Hematopoietic multipotent progenitor cell treated with erythropoietin and hydrocortisone succinate and interleukin-3 and kit ligand, for 4 days (in vitro differentiated cells): ENCODE measurements at places on chromosomes 5 and 9.

GRCh38 chr5:58318468-58318867 is 141.4 kb downstream of the PLK2 start:
- no peak for DNase-seq

- DNase-seq: no peak
These were observed 176.3 kb upstream of the SEMA6A start for GRCh38 chr5:116750631-116751580.

DNA sequence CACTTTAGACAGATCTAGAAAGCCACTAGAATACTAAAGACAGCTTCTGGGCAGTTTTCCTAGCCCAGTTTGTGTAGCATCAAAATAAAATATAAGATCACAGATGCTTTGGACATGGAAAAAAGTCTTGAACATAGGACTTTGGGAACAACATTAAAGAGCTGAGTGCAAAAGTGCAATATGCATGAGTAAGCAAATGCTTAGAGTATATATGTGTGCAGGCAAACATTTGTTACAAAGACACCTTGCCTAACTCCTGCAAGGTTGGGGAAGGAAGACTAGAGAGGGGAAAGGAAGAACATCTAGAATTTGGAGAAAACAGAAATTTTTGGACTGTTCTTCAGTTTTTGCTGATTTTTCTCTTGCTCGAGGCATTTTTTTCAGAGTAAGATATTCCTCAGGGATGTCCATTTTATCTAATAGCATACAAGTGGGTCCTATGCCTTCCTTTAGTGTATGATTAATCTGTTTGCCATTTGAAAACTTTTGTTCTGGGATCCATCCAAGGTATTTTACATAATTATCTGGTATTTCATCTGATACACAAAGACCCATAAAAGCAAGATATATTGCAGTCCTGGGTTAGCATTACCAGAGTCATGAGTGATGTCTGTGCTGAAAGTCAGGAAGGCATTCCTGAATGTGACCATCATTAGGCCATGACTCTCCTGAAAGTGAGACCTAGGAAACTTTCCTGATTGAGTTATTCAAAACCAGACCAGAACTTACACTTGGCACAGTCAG is 142.0 kb upstream of the RGMB start:
- DNase-seq: no peak

GRCh38 chr5:73974871-73975360 is 348.9 kb downstream of the ARHGEF28 start:
- no peak for DNase-seq

DNA sequence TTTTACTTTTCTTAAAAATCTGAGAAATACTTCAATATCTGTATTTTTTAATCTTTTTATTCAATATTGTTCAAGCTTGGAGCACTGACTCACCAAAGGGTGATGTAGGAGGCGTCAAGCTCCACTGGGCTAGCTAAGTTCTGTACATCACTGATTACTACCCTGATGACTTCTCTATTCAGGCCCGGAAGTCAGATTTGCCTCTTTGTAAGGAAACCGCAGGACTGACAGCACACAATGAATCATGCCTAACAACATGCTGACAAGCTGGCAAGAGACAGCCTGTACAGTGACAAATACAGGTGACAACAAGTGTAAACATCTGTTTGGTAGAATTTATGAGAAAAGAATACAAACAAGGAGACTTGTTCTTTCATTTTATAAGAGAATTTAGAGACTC is 627.9 kb upstream of the RORB start:
- DNase-seq: peak; percentile 78

GRCh38 chr5:89028595-89029285 is 145.8 kb upstream of the MEF2C start:
- no peak for DNase-seq

- DNase-seq: no peak
These were observed 59.1 kb downstream of the FNBP1 start for GRCh38 chr9:129983891-129984290.

- DNase-seq: no peak
These were observed 92.9 kb downstream of the SPATA31D1 start for GRCh38 chr9:82081496-82081895.

DNA sequence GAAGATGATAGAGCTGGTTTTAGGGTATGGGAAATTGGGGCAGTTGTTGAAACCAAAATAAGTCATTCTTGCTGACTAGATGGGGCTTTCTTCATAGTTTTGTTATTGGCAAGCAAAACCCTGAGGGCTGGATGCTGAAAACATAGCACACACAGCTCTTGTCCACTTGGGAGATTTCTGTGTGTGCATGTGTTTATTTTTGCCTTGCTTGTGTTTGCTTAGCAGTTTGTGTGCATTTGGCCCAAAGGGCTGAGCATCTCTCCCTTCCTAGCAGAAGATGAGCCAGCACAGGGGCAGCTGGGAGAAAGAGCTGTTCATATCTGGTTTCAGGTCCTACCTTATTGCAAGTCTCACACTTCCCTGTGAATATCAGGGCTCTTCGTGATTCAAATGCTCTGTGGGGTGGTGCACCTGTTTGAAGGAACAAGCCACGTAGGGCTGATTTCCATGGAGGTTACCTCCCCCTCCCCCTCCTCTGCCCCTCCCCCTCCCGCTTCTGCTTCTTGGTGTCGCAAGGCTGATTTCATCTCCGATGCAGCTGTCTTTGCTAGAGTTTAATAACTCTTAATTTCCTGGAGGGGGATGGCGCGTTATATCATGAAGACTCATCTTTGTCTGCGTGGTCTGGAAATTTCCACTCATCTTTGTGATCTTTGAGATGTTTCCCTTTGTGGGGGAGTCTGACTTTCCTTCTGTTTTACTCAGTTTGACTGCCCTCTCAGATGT is 296.5 kb downstream of the ARHGAP26 start:
- peak; percentile 63 for DNase-seq
